Cardiac septum (tissue), 1 donor: ENCODE measurements at places on chromosomes 1 and 21. TPM values are rescaled to one million over a fixed set of nuclear protein-coding genes. Genes with fewer than 3 reads are reported as not detected.

Gene CACNA1S
- total RNA-seq = 0.19 TPM

Gene S100A9
- total RNA-seq = 91.9 TPM

Gene WLS
- 78.0 TPM for total RNA-seq

Gene NCF2
- total RNA-seq = 4.5 TPM

Gene NFASC
- 16.0 TPM for total RNA-seq

Gene RCAN3
- total RNA-seq = 5.1 TPM

Gene COL16A1
- 45.9 TPM for total RNA-seq

Gene U2AF1
- 11.8 TPM for total RNA-seq

Gene ARHGEF11
- total RNA-seq = 29.8 TPM

Gene BSND
- not detected for total RNA-seq

Gene KCNK2
- 0.11 TPM for total RNA-seq

Gene STUM
- total RNA-seq = 0.78 TPM
